ENCODE measurements at places on chromosomes 3 and 15.

DNA sequence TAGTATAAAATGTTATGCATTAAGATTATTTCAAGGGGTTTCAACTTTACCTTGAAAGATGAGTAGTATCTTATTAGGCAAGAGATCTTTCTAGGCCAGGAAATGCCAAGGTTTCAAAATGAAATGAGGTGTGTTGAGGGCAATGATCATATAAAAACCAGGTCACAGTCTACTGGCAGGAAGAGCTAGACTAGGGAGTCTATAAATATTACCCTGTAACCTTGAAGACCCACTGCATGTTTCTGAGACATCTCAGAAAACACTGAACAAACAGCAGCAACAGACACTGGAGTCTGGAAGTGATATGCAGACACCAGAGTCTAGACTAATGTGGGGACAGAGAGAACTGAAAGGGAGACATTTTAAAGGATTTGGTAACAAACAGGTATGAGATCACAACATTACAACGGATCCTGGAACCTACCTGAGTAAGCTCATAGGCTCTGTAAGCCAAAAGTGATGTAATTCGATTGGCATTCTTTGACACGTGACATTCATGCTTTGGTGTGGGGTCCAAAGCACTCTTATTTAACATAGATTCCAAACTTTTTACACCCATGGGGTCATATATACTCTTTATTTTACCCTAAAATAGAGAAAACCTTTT, 15.0 kb downstream of the TASOR start:
- DNase-seq, result no peak

DNA sequence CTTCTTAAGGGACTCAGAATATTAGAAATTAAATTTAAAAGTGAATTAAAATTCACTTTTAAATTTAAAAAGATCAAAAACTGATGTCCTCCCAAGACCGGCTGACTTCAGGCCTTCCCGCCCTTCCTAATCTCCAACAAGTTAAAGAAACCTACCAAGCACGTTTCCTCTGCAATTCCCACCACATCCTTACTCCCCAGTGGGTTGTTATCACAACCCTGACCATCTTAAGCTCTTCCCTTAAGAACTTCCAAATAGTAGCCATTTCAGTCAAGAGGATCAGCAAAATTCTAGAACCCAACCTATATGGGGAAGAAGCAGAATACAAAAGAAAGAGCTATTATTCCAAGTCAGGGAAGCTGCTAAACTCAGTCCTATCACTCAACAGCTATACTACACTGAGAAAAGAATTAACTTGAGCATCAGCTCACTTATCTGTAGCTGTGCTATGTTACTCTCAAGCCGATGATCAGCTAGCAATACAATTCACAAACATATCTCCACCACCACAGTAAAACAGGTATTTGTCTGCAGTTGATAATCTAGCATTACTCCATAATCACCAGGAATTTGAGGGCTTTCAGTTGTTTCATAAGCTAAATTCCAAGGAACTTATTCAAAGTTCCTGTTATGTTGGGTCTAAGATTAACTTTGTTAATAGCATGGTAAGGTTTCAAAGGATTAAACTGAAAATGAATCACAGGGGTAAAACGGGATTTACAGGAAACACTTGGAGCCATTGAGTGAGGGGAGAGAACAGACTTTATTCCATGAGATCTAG, 14.3 kb downstream of the ABCC5 start:
- no peak for DNase-seq

DNA sequence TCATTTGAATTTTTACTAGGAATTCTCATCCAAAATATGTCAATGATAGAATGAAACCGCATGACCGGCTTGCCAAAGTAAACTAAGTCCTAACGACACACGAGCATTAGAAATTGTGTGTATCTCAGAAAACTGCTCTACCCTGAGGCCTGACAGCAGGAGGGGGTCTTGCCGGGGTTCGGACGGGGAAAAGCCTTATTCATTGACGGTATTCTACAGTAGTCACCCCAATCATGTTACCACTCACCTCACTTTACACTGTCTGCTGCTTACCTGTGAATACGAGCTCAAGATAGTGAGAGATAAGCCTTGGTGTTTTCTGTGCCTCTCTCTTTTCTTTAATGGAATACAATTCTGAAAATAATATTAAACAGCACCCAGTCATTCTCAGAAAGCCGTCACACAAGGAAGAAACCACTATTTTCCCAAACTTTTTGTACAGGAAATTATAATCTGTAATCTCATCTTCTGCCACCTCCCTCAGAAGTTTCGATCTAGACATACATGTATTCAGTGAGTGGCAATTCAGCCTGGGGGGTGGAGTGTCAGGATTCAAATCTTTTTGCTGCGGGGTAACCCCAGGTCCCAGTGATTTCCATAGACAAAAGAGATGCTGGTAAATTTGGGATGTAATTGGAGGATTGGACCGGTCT, 492 bp upstream of the FAM43A start:
- DNase-seq, result no peak

DNA sequence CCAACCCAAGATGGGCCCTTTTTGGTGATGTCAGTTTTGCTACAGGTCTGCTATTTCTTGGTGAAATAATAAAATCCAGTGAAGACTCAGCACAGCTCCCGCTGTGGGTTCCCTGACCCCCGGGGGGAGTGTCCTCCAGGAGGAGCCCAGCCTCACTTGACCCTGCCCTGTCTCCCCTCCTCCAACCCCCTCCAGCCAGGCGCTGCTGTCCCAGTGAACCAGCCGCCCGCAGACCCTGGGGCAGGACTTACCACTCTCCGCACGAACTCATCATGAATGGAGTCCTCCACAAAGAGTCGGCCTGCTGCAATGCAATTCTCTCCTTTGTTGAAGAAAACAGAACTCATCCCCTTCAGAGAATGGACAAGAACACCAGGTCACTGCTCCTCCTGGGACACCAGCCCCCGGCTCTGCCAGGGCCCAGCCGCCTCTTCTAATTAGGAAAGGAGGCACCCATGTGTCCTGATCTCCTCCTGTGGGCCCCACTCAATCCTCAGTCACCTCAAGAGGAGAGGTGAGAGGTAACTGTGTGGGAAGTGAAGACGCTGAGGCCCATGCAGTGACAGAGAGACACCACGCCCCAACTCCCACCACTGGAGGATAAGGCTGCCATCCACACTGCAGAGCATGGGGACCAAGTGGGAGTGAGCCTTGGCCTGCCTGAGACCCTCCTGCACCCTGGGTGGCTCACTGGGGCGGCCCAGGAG, 28.8 kb upstream of the SLC41A3 start:
- no peak for DNase-seq

GRCh38 chr15:93067649-93068085, 21.3 kb downstream of the RGMA start:
- no peak for DNase-seq
